ENCODE measurements at places on chromosomes 12 and 14. TPM values are rescaled to one million over a fixed set of nuclear protein-coding genes. Genes with fewer than 3 reads are reported as not detected.

NAV3 gene
- 121 TPM for total RNA-seq

WDR20 gene
- total RNA-seq = 12.9 TPM

- peak; percentile 29 for DNase-seq
Observed at GRCh38 chr14:65949711-65950516, 536.3 kb upstream of the CCDC196 start.

GRCh38 chr14:79134361-79134760 is 964.2 kb downstream of the NRXN3 start:
- DNase-seq = no peak

NFATC4 gene
- total RNA-seq = 77.9 TPM

DNA sequence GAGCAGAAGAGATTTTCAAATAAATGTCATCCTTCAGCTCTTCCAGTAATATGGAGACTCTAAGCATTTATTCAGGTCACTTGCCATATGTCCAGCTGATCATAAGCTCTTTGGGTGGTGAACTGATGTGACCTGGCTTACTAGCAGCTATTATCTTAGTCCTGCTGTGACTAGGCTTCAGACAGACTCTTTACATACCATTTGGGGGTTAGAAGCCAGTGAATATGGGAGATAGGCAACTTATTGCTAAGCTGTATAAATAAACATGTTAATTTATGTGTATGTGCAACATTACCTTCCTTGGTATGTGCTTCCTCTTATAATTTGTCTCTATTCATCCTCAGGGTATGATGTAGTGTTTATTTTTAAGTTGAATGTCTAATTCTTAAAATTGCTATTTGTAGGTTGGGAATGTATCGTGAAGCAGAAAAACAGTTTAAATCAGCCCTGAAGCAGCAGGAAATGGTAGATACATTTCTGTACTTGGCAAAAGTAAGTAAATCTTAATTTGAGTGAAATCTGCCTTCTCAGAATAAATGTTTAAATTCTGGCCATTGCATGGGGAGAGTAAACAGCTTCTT is 32.4 kb downstream of the TTC8 start:
- no peak for DNase-seq
